CD4-positive, alpha-beta T cell treated with Interleukin-10 for 1 hour (primary cell): ENCODE measurements at places on chromosomes 16 and 17.
A peak's percentile ranks its signal among the peaks of the same experiment; 100 is the strongest.

DNA sequence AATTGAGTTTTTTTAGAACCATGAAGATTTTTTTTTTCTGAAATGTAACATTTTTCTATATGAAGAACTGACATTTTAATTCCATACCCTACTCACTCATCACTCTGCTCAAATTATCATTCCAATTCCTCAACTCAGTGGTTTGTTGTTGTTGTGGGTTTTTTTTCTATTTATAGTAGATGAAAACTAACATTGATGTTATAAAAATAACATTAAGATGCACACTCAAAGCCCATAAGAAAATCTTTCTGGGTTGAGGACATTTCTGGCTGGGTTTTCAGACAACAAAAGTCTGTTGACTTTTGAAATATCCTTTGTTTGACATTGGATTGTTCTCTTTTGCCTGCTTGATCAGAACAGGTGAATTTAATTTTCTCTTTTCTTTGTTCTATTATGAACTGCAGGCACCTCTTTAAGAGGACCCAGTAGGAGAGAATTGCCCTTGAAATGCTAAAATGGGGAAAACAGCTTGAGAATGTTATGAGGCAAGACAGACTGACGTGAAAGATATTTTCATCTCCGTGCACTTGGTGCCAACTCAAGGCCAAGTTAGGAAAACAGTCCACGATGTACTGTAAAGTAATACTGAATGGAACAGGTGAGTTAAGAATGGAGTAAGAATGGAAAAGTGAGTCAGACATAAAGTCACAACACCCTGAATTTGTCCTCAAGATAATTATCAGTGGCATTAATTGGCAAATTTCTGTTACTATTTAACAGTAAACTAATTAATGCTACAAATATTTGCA is 16.1 kb upstream of the ABCA5 start:
- DNase-seq: no peak

DNA sequence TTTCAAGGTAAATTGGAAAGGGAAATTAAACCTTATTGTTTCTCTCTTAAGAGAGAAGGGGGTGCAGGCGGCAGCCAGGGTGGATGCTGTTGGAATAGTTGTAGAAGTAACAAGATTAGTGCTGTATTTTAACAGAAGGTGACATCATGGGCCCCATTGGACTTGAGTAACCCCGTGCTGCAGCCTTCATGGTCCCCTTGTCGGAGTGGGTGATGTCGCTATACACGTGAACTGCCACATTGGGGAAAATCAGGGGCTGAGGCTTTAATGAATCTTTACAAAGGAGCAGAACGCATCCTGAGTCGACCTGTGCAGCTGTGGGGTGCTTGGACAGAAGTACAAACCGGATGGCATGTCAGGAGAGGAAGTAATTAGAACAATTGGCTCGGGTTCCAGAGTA is 3.2 kb downstream of the SNX11 start:
- DNase-seq: no peak

GRCh38 chr17:36152639-36153120 is 23.8 kb downstream of the TBC1D3B start:
- DNase-seq: no peak

GRCh38 chr16:83520596-83520995 is 287.2 kb upstream of the HSBP1 start:
- no peak for DNase-seq

- DNase-seq: no peak
Observed at GRCh38 chr17:72426948-72427760, 306.3 kb downstream of the SOX9 start.

DNA sequence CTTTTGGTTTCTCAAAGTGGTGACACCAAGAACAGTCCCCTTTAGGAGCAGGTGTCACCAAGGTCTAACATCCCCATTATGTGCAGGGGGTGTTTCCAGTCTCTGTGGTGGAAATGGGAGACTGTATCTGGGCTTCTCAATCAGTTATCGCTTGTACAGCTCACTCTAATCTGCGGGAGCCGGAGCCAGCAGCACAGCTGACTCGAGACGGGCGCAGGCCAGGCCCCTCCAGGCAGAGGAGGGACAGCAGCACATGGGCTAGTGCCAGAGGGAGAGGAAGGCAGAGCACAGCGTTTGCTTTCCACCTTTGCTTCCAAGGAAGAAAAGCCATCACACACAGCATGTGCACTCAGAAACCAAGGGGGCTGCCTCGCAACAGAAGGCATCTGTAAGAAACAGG is 91.2 kb upstream of the CREBBP start:
- no peak for DNase-seq

GRCh38 chr16:78057803-78058564 is 35.6 kb downstream of the CLEC3A start:
- DNase-seq: no peak

- no peak for DNase-seq
Observed at GRCh38 chr16:86314402-86315025, 195.8 kb upstream of the FOXF1 start.

DNA sequence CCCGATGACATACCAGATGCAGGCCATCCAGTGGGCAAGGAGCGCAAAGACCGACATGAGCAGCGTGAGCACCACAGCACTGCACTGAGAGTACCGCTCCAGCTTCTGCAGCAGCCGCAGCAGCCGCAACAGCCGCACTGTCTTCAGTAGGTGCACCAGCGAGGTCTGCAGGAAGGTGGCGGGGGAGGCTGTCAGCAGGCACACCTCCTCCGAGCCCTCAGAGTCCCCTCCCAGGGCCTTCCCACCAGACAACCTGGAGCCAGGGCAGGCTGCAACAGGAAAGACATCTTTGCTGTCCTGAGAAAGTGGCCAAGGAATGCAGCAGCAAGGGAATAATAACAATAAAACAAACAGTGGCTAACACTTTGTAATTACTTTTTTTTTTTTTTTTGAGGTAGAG is 9.1 kb downstream of the KCNH4 start:
- no peak for DNase-seq

- peak; percentile 75 for DNase-seq
Observed at GRCh38 chr17:36148559-36149295, 27.7 kb downstream of the TBC1D3B start.

DNA sequence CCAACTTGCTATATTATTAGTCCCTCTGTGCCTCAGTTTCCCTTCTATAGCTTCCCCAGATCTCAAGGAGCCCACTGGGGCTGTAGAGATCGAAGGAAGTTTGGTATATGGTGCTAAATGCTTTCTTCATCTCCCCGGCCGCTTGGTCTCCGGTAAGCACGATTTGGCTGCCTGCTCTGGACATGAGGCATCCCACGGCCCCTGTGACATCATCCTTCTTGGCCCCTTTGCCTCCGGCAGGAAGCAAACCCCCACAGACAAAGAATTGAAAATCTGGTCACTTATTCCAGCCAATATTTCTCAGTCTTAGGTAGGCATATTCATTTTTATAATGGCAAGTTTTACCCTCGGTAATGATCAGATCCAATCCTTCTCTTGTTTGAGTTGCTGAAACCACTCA is 65.8 kb downstream of the WSCD1 start:
- DNase-seq: no peak

GRCh38 chr17:27496437-27496943 is 40.2 kb downstream of the KSR1 start:
- no peak for DNase-seq

DNA sequence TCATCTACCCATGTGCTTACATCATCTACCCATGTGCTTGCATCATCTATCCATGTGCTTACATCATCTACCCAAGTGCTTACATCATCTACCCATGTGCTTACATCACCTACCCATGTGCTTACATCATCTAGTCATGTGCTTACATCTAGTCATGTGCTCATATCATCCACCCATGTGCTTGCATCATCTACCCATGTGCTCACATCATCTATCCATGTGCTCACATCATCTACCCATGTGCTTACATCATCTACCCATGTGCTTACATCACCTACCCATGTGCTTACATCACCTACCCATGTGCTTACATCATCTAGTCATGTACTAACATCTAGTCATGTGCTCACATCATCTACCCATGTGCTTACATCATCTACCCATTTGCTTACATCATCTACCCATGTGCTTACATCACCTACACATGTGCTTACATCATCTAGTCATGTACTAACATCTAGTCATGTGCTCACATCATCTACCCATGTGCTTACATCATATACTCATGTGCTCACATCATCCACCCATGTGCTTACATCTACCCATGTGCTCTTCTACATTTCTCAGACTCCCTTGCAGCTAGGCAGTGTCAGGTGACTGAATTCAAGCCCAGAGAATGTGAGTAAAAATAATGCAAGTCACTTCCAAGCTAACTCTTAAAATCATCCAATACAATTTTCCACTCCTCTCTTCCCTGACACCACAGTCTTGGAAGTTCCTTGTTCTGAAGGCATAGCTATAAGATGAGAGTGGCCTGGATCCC is 196.8 kb downstream of the CBLN1 start:
- DNase-seq: no peak

- peak; percentile 32 for DNase-seq
Observed at GRCh38 chr16:83215406-83216001, 588.7 kb downstream of the CDH13 start.

GRCh38 chr16:65054457-65054856 is 67.4 kb downstream of the CDH11 start:
- no peak for DNase-seq

GRCh38 chr17:10268005-10268404 is 69.6 kb upstream of the GAS7 start:
- no peak for DNase-seq

DNA sequence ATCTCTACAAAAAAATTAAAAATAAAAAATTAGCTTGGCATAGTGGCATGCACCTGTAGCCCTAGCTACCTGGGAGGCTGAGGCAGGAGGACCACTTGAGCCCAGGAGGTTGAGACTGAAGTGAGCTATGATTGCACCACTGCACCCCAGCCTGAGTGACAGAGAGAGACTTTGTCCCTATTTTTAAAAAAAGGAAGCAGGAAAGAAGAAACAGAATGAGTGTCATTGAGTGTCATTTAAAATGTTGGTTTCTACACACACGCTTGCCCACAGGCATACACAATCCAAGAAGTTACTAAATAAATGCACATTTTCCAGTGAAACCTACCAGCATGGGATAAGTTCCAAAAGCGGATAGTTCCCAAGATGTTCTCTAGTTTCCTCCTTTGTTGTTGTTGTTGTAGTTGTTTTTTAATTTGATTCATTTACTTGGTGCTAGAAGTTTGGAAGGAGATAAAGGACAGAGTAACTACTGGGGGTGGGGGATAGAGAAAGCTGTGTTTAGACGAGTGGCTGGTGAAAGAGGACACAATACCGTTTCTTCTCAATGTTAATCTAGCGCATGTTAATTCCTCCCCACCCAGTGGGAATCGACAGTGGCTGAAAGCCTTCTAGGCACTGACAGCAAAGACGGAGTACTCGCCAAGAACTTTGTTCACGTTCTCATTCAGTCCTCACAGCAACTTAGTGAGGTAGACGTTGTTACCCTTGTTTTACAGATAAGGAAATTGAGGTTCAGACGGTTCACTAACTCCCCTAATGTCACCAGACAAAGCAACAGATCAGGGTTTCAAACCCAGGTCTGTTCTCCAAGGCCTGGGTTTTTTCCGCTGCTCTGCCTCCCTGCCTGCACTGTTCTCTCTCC is 17.3 kb downstream of the MRPS23 start:
- DNase-seq: no peak
